Keratinocyte (primary cell): ENCODE measurements at places on chromosomes 5 and 9. TPM values are rescaled to one million over a fixed set of nuclear protein-coding genes. Genes with fewer than 3 reads are reported as not detected.

DNAJC25 gene
- polyA plus RNA-seq, result 4.0 to 7.3 TPM (median 4.7 TPM) in 3 replicates

DNA sequence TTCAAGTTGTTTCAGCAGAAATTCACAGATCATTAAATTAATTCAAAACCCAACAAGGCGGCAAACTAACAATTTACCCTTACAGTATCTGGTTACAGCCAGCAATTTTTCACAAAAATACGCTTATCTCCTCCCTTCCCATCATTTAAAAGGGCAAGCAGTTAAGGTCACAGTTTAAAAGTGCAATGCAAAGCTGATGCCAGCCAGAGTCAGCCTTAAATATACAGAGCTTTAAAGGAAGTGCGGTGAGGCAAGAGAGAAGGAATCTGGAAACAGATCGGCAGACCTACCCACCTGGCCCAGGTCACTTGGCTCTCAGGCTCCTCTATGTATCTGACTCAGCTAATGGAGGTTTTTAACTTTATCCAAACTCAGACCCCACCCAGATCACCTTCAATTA, 31.0 kb downstream of the EPB41L4A start:
- DNase-seq, result no peak

CDC25C gene
- polyA plus RNA-seq, result 1.4 to 4.7 TPM (median 3.1 TPM) in 3 replicates

DNA sequence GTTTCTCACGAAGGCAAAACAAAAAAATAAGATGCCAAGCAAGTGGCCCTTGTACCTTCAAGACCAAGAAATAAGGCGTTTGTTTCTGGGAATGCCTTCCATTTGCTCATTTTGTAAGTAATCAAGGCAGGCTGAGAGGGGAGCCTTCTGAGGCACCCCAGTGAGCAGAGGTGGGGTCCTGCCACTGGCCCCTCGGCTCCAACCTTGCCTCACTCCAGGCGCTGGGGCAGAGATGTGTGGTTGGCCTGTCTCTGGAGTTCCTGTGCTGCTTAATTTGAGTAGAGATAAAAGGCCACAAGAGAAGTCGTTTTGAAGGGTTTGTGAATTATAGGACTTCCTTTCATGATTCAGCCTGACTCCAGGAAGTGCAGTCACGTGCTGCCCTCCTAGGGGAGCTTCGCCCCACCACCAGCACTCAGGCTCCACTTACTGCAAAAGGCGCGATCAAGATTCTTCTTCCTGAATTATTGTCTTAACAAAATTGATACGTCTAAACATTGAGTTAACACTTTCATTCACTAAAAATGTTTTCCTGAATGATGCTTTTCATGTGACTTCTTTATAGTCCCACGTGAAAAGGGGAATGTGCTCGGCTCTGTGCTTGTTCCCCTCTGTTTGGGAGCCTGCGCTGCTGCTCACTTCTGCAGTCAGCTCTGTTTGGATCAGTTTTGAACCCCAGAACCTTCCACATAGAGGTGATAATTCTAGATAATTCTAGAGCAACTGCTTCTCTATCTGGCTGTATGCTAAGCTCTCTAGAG, 13.7 kb downstream of the SYK start:
- DNase-seq, result no peak

DNA sequence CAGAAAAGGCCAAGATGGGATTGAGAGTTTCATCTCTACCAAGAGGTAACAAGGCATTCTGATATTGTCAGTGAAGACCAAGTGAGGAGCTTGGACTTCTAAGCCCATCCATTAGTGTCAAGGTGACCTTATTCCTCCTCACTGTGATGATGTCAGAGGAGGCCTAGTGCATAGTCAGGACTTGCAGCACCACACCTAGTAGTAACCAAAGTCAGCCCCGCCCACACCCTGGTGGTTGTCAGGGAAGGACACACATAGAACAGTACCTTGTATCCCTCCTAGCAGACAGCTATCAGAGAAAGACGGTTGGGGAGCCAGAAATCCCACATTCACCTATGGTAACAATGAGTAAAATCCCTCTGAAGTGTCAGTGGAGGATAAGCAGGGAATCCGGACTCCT, 111.7 kb downstream of the AP3B1 start:
- peak; percentile 5 for DNase-seq

DNA sequence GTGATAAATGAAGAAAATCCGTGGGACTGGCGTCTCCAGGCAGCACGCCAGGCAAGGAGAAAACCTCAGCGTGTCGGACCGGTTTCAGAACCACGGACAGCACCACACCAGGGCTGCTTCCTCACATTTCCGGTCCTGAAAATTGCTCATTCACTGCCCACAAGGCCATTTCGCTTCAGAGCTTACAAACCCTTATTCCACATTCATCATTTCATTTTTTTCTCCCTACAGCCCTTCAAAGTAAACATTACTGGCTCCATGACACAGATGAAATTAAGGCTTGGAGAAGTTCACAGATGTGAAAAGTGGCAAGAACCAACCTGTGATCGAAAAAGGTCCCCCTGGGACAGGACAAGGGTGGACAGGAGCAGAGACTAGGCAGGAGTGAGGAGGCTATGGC, 1.5 kb upstream of the GPRIN1 start:
- no peak for DNase-seq

GRCh38 chr9:32954642-32955041, 46.8 kb downstream of the APTX start:
- DNase-seq, result no peak

DNA sequence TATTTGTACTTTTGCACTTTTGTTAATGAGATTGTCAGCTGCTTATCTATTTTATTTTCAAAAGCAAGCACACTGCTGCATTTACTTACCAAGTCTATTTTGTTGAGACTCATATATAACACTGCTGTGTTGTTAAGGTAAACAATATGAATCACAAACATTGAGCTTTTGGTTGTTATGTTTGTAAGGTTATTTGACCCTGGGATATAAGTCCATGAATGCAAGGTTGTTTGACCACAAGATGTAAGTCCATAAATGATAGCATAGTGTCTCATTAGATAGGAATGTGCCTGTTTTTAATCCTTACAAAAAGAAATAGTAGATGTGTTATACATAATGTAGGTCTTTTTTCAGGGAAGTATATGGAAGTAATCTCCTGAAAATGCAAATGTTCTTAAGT, 845.9 kb downstream of the CDH9 start:
- no peak for DNase-seq

SPATA31E1 gene
- not detected in 3 replicates for polyA plus RNA-seq

- peak; percentile 5 for DNase-seq
These were observed 42.9 kb downstream of the LURAP1L start for GRCh38 chr9:12817702-12818101.

DNA sequence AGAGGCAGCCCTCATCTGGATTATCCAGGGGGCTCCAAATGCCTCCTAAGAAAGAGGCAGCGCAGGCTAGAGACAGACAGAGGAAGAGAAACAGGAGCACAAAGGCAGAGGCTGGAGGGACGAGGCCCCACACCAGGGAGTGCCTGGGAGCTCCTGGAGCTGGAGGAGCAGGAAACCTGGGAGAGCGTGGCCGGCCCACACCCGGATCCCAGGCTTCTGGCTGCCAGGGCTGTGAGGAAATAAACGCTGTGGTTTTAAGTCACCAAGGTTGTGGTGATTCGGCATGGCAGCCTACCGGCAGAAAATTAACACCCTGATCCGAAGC, 165.5 kb downstream of the OLFM1 start:
- no peak for DNase-seq

CD72 gene
- polyA plus RNA-seq, result 0.66 to 2.4 TPM (median 0.82 TPM) in 3 replicates

DNA sequence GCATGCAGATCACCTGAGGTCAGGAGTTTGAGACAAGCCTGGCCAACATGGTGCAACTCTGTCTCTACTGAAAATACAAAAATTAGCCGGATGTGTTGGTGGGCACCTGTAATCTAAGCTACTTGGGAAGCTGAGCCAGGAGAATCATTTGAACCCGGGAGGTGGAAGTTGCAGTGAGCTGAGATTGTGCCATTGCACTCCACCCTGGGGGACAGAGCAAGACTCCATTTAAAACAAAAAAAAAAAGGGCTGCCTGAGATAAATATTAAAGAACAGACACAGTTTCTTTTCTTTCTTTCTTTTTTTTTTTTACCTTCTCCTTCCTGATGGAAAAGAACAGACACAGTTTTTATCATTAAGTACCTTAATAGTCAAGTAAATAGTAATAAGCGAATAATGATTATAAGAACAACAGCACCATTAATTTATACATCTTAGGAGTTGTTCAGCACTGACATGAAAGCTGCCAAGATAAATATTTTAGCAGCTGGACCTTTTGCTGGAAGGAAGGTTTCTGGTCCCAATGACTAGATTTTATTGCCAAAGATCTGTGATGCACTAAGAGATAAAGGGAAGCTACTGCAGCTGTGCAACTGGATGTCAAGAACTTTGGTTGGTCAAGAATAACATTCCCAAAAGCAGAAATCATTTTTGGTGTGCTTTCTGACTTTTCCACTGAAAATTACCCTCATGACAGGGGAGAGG, 7.0 kb downstream of the CENPP start:
- DNase-seq, result no peak

DNA sequence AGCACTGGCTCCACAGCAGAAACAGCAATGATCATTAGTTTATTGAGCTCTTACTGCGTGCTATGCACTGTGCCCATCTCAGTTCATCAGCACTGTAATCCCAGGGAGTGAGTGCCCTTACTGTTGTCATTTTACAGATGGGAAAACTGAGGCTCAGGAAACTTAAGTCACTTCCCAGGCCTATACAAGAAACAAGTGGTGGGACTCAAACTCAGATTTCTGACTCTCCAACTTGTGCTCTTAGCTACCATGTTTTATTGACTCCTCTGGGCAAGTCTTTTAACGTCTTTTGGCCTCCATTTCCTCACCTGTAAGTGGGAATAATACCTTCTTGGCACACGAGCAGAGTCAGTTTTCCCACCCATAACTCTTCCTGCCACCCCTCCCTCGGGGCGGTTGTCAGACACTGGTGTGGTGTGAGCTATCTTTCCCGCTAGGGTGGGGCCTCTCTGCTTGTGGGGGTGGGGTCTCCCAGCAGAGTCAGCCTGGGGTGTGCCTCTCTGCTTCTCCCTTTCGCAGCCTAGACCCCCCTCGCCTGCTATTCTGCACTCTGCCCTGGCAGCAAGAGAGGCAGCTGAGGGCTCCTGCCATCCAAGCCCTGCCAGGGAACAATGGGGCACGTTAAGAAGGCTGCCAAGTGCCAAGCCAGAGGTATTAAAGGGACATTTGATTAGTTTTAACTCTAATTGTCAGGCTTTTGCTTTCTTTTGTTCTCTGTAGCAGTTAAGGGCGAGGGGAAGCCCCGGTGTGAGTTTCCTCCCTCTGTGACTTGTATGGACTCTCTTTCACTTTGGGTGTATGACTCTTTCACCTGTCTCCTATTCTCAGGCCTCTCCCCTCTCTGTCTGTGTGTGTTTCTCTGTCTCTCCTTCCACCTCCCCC, 12.1 kb downstream of the GALNT10 start:
- DNase-seq, result no peak

SPINK13 gene
- not detected in 3 replicates for polyA plus RNA-seq

GRCh38 chr5:115551415-115551814, 6.8 kb upstream of the FEM1C start:
- DNase-seq, result no peak

ADAMTSL2 gene
- not detected in 3 replicates for polyA plus RNA-seq

DNA sequence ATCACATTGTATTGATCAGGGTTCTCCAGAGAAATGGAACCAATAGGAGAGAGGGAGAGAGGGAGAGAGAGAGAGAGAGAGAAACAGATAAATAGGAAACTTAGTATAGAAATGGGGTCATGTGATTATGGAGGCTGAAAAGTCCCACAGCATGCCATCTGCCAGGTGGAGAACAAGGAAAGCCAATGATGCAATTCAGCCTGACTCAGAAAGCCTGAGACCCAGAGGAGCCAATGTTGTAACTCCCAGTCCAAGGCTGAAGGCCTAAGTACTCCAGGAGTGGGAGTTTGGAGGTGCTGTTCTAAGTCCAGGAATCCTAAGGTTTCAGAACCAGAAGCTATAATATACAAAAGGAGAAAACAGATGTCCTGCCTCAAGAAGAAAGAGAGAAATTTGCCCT, 48.4 kb upstream of the ISOC1 start:
- no peak for DNase-seq

SLC6A18 gene
- not detected in 3 replicates for polyA plus RNA-seq

SOHLH1 gene
- not detected in 3 replicates for polyA plus RNA-seq

DNA sequence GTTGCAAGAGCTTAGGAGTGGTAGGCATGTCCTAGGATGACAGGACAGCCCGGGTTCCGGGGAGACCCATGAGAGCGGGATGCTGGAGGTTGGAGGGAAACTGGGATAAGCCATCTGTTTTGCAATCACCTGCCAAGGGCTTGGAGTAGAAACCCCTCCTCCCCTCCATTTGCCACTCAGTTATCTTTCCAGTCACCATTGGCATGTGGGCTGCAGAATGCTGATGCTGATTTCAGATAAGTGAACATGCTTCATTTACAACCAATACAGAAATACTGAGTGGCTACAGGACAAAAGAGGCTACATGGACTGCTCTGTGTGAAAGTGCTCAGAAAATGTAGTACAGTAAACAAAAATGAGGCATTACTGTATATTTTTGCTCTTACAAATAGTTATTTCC, 93.4 kb upstream of the KIF2A start:
- no peak for DNase-seq

DIRAS2 gene
- 0.01 TPM in 1 of 3 replicates, not detected in the others for polyA plus RNA-seq

DNA sequence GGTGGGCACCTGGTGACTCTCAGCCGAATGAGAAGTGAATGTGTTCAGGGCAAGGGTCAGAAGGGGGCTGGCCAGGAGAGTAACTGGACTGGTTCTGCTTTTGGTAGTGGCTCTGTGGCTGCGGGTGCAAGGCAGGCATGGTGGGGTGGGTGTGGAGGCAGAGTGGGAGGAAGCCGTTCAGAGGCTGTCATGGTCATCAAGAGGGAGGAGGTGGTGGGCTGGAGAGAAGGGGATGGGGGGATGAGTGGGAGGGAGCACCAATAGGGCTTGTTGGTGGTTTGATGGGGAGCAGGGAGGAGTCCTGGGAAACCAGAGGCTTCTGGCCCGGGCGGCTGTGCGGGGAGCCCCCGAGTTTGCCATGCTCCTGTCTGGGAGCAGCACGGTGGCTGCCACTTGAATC, 13.3 kb downstream of the FAM163B start:
- no peak for DNase-seq

- no peak for DNase-seq
These were observed 188.5 kb upstream of the CCNG1 start for GRCh38 chr5:163248871-163249270.

DNA sequence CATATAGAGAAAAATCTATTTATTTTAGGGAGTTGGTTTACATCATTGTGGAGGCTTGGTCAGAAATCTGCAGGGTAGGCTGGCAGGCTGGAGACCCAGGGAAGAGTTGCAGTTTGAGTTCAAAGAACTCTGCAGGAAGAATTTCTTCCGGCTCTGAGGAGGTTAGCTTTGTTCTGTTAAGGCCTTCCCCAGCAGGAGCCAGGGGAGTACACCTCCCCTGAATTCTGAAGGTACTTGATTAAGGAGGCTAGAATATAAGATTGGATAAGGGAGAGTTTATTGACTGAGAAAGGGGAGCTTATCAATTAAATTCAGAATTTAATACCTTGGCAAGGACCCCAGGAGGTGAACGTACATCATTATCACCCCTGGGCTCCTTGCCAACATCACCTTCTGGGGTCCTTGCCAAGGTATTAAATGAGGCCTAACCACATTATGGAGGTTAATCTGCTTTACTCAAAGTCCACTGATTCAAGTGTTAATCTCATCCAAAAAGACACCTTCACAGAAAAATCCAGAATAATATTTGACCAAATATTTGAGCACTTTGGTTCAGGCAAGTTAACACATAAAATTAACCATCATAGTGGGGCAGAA, 351.7 kb downstream of the CWC27 start:
- no peak for DNase-seq
